Stimulated activated CD4-positive, alpha-beta T cell treated with anti-CD3 and anti-CD28 coated beads, TNF-alpha, amount 100 ng/mL, for 48 hours (primary cell): ENCODE measurements at places on chromosomes 3 and 15.
A peak's percentile ranks its signal among the peaks of the same experiment; 100 is the strongest.

DNA sequence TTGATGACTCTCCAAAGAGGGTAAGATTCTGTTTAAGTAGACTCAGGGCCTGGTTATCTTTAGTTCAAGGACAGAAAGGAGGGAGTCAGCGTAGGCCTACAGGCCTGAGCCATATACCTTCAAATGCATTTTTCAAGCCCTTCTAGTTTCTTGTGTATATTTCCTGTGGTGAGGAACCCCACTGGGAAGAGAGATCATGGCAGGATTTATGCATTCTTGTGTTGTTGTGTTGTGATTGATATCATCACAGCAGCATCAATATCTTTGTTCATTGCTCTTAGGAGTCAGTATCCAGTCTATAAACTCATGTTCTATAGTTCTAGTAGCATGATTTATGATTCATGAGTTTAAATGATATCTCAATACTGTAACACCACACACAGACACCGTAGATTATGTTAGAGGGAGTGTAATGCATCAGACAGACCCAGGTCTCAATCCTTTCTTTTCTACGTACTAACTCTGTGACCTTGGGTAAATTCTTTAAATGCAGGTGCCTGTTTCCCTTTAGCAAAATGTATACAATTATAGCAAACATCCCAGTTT is 427.5 kb downstream of the PDCD6IP start:
- DNase-seq: no peak

- no peak for DNase-seq
Observed at GRCh38 chr3:63387568-63387967, 109.5 kb downstream of the SYNPR start.

GRCh38 chr3:119357190-119357589 is 63.0 kb downstream of the ARHGAP31 start:
- no peak for DNase-seq

DNA sequence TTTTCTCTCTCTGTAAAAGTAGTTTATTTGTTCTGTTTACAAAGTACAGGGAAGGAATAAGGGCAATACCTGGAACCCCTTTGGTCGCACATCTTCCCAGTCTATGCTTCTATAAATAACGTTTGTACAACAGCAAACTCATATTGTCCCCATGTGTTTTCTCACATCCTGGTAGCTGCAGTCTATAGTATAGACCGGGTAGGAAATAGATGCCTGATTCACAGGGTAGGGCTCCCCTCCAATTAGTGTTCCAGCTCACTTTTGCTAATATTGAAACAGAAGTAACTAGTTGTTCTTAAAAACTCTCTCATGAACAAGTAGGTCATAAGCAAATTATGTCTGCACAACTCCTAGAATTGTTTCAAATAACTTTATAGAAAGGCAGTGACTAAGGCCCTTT is 17.7 kb downstream of the ATG7 start:
- no peak for DNase-seq

GRCh38 chr15:39720621-39721611 is 61.7 kb downstream of the FSIP1 start:
- DNase-seq: no peak

DNA sequence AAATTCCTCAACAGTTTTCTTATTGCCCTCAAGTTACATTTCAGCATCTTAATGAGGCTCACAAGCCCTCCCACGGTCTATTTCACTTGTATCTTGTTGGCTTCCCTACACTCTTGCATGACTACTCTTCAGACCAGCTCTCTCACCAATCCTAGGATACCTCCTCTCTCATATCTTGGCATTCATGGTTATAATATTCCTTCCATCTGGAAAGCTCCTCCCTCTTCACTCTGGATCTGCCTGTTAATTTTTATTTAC is 8.5 kb upstream of the CCDC80 start:
- DNase-seq: no peak

DNA sequence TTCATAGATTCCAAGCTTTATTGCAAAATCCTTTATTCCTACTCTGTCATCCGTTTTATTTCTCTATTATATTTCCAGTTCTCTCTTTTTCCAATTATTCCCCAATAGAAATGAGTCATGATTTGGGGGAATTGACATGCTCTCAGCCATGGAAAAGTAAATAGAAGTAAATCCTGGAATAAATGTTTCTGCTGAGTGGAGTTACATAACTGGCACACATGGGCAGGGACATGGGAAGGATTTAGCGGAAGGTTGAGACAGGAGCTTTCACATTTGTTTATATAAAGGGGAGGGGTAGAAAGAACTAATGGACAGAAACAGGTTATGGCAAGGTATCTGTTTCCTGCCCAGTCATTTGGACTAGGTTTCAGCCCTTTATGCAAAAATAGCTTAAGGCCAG is 221.6 kb downstream of the PLOD2 start:
- no peak for DNase-seq

DNA sequence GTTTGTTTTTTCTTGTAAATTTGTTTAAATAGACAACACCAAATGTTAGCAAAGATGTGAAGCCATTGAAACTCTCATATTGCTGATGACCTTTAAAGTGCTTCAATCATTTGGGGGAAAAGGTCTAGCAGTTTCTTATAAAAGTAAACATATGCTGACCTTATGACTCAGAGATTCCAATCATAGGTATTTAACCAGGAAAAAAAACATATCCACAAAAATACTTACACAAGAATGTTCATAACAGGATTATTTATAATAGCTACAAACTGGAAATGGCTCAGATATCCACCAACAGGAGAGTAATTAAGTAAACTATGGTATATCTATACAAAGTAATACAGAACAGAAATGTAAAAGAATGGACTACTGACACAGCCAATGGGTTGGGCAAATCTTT is 27.1 kb upstream of the RORA start:
- DNase-seq: no peak

- no peak for DNase-seq
Observed at GRCh38 chr3:7271631-7272030, 410.7 kb downstream of the GRM7 start.

GRCh38 chr3:178676942-178677790 is 140.9 kb downstream of the KCNMB2 start:
- DNase-seq: no peak

DNA sequence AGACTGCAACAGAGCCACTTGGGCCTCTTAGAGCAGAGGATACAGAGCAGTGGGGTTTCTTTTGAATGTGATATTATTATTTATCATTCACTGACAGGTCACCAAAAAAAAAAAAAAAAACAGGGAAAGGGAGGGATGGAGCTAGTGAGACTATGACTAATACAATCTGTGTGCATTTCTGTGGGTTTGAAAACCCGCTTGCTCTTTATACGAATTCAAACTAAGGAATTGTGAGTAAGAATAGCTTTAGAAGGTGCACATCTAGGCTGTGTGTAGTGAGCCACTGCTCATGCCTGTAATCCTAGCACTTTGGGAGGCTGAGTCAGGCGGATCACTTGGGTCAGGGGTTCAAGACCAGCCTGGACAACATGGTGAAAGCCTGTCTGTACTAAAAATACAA is 186.6 kb upstream of the MANF start:
- no peak for DNase-seq

GRCh38 chr15:51849860-51850259 is 20.4 kb downstream of the TMOD3 start:
- no peak for DNase-seq

DNA sequence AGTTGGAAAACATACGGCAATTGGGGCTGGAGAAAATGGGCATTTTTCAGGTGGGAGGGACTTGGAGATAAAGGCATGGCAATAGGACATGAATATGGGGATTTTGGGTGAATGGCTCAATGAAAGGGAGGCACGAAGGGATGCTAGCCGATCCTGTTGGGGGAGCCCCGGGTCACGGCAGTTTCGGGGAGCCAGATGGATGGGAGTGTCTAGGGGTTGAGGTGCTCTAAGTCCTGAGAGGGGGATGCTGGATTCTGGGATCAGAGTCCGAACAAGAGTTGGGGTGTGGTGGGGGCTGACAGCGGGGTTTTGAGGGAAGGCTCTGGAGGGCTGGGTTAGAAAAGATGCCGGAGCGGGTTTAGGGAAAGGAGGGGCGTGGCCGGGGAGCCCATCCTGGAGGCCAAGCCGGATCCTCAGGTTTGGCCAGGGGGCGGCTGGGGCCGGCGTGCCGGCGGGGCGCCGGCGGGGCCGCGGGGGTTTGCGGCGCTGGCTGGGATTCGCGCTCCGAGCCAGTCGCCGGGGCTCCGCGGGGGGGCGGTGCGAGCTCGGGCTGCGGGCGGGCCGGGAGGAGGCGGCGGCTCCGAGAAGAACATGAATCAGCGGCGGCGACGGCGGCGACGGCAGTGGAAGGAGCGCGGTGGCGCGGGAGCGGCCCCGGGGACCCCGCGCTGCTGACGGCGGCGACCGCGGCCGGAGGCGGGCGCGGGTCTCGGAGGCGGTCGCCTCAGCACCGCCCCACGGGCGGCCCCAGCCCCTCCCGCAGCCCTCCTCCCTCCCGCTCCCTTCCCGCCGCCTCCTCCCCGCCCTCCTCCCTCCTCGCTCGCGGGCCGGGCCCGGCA is at the start of gene TYRO3:
TSS of gene TYRO3 (plus strand) at position 813 of the 839 bp plus-strand sequence. CDS start 46 bp downstream, outside the sequence.
- DNase-seq: peak; percentile 48

- no peak for DNase-seq
Observed at GRCh38 chr15:66822114-66822513, 120.1 kb downstream of the SMAD6 start.

DNA sequence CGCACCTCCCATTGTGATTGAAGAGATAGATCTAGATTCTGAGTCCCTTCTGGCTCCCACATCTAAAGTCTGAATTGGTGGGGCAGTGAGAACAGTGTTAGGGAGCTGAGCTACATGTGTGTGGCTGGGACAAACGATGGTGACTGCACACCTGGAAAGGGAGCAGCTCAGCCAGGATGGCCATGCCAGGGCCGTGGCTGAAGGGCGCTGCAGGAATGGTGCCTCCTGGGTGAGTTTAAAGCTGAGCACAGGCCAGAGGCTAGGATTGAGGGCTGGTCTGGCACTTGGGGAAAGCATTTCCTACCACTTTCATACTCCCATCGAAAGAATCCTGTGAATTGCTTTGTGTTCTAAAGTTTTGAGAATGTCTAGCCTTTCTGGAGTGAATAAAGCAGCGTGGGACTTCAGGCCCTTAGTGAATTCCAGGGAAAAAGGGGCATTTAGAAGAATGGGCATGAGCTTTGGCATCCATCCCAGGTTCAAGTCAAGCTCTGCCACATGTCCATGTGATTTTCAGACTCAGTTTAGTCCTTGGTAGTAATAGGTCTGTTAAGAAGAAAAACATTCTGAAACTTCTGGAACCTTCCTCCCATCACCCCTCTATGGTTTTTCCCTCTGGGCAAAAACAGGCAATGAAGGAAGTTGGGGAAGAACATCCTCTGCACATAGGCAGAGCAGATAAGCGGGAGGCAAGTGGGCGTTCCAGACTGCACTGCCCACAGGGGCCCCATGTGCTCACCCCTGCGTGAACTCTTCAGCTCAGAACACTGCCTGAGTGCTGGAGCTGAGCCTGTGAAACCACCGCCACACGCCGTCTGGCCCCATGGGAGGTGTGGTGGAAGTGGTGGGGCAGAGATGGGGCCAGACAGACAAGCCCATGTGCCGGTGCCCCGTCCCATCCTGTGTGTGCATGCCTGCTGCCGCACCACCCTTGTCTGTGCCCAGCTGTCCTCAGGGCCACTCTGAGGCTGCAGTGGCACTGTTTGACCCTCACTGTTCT is 12.9 kb upstream of the CPNE9 start:
- DNase-seq: no peak

DNA sequence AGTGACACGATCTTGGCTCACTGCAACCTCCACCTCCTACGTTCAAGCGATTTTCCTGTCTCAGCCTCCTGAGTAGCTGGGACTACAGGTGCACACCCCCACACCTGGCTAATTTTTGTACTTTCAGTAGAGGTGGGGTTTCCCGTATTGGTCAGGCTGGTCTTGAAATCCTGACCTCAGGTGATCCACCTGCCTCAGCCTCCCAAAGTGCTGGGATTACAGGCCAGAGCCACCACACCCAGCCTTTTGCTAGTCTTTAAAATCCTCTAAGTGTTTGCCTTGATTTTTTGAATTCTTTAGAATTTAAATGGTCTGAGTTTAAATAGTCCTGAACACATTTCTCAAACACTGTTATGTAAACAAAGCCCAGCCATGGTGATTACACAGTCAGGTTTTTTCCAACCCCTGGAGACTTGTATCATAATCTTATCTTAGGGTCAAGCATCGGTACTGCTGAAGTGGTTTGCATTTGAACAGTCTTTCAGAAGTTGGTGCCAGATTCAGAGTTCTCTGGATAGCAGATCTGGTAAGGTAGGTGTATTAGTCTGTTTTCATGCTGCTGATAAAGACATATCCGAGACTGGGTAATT is 28.2 kb upstream of the PIAS1 start:
- DNase-seq: no peak

- DNase-seq: no peak
Observed at GRCh38 chr15:49199666-49200065, 29.6 kb downstream of the GALK2 start.

GRCh38 chr15:69303337-69304181 is 4.8 kb downstream of the PAQR5 start:
- no peak for DNase-seq

- DNase-seq: no peak
Observed at GRCh38 chr3:12627370-12627769, 36.5 kb downstream of the RAF1 start.

DNA sequence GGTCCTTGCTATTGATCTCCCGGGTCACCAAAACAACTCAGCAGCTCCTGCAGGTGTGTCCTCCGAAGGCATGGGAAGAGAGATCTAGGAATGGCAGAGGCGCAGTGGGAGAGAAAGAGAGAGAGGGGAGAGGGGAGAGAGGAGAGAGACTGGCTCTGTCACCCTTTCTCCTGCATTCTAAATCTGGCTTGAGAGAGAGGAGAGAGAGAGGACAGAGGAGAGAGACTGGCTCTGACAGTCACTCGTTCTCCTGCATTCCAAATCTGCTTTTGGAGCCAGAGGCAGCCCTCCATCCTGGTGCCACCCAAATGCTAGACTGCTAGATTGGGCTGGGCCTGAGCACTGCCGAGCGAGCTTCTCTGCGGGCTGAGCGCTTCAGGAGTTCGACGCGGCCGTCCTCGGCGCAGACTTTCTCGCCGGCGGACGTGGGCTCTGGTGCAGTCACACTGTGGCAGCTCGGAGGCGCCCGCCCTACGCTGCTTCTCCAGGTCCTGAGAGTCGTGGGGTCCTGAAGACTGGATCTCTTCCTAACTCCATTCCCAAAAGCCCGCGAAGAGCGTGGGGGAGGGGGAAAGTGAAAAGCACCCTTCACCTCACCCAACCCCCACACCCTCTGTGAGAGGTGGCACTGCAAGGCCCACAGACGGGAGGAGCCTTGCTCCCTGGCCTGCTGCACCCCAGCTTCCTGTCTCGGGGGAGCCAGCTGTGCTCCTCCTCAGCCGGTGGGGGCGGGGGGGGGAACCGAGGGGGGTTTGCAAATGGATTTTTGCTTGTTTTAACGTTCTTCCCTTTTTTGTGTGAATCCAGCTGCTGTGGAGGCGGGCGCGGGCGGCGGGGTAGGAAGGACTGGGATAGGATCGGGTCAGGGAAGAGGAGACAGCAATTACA is 222.3 kb downstream of the MEIS2 start:
- no peak for DNase-seq
